SJSA1 (cell line): ENCODE measurements at places on chromosomes 13 and 19. TPM values are rescaled to one million over a fixed set of nuclear protein-coding genes. Genes with fewer than 3 reads are reported as not detected.

- DNase-seq: no peak
Observed at GRCh38 chr13:36815062-36815461, 4.0 kb upstream of the RFXAP start.

DNA sequence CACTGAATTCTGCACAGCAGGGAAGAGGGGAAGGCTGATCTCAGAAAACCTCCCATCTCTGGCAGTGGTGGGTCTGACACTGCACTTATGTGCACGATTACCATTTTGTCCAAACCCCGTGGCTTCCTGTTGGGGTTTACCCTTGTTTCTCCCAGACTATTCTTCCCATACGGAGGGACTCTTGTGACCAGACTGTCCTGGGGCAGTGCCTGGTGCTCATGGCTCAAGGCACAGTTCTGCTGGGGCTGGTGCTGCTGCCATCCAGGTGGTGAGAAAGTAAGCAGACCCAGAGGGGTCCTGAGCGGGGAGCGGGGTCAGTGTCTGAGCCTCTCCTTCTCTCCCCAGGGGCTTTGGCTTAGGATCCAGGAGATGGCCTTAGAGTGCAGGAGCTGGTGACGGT is 5.1 kb upstream of the SIGLEC9 start:
- DNase-seq: no peak

GRCh38 chr19:12642506-12642905 is 24.0 kb downstream of the MAN2B1 start:
- DNase-seq: no peak

GRCh38 chr13:27372896-27373295 is 51.5 kb upstream of the GTF3A start:
- DNase-seq: no peak

NTF4 gene
- not detected in 2 replicates for total RNA-seq

ZNF677 gene
- total RNA-seq: 1.9 and 5.4 TPM in 2 replicates
